NCI-H187 treated with DMSO at 0.1 percent for 48 hours (cell line): ENCODE measurements at places on chromosomes 1 and 21.
A peak's percentile ranks its signal among the peaks of the same experiment; 100 is the strongest.

- no peak for DNase-seq
Measured at GRCh38 chr21:32946654-32947053, 79.1 kb upstream of the OLIG2 start.

DNA sequence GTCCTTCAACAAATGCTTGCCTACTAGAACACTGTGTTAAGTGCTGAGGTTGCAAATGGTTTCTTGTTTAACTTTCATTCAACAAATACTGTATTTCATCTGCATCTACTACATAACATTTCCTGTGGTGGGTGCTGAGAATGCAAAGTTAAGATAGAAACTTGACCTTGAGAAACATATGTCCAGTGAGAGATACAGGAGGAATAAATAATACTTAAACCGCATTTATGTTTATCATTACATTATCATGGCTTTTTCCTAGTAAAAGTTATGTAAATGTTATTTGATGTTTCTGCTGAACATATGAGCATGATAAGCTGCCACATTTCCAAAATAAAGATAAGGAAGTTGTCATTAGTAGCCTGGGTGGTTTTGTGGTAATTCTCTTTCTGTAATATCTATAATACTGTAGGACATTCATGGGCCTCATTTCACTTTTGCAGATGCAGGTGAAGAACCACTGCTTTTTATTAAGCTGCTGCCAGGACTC, 590.4 kb downstream of the PLPP3 start:
- no peak for DNase-seq

DNA sequence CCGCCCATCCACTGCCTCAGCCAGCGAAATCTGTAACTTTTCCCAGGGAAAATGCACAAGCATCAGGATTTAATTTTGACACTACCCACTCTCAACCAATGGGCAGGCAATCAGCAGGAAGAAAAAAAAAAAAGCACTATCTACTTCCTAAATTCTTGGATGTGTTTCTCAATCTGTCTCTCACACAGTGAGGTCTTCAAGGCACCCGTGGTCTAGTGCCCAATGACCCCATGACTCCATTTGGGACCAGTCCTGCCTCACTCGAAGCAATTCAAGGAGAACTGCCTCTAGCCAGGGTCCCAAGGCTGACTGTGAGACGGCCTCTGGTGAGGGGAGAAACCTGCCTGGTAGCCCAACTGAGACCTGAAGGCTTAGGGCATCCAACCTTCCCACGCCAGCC, 35.9 kb downstream of the CSF1 start:
- DNase-seq, result no peak

DNA sequence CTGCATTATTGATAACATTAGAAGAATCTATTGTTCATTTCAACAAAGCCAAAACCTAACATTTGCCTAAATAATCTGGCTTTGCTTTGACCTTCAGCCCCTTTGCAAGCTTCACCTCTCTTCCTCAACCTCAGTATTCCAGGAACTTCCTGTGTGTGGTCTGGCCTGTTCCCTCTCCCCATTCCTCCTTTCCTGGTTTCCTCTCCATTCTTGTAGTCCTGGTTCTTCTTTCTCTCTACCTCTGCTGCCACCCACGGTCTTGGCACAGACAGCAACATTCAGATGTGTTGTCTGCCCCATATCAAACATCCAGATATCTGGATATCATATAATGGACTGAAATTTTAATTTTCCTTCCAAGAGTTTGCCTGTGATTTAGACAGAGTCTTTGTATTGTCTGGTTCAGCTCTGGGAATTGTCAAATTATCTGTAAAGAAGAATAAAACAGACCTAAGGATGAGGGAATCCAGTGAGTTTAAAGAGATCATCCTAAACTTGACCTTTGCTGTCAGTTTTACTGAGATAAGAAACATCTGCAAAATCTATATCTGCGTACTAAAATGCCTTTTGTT, 148.1 kb upstream of the KCTD3 start:
- no peak for DNase-seq

DNA sequence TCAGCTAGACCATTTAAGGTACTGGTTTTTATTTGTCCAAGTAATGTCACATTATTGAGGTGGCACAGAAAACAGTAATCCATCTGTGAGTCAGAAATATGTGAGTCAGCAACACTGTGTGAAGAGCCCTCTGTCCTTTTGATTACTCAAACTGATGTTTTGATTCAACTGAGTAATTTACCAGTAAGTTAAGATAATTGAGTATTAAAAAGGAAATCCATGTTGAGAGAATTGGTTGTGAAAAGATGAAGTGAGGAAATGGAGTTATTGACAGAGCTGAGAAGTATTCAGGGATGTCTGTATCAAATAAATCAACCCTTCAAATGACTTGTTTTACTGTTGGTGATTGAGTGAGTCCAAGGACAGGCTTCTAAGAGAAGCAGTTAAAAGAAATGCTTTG, 302.7 kb upstream of the SGIP1 start:
- DNase-seq, result no peak

DNA sequence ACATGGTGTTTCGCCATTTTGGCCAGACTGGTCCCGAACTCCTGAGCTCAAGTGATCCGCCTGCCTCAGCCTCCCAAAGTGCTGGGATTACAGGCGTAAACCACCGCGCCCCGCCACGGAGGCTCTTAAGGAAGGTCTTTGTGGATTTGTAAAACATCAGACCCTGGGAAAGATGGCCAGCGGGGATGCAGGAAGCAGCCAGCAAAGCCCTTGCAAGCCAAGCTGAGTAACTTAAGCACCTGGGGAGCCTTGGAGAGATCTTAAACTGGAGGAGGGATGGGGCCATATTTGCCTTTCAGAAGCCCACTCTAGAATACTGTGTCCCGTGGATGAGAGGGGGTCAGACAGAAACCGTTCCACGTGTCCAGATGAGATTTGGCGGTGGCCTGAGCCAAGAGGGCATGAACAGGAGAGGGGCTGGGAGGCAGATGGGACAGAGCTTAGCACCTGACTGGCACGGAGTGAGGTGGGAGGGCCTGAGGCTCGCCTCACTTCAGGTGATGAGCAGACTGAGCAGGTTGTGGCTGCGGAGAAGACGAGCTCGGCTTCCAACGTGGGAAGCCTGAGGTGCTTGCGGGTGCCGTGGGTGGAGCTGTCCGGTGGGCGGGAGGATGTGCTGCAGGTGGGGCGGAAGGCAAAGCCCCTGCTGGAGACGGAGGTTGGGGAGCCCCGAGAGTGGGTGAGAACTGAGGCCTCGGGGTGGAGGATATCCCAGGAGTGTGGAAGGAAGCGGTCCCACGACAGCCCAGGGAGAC, 11.7 kb downstream of the C1orf216 start:
- no peak for DNase-seq

DNA sequence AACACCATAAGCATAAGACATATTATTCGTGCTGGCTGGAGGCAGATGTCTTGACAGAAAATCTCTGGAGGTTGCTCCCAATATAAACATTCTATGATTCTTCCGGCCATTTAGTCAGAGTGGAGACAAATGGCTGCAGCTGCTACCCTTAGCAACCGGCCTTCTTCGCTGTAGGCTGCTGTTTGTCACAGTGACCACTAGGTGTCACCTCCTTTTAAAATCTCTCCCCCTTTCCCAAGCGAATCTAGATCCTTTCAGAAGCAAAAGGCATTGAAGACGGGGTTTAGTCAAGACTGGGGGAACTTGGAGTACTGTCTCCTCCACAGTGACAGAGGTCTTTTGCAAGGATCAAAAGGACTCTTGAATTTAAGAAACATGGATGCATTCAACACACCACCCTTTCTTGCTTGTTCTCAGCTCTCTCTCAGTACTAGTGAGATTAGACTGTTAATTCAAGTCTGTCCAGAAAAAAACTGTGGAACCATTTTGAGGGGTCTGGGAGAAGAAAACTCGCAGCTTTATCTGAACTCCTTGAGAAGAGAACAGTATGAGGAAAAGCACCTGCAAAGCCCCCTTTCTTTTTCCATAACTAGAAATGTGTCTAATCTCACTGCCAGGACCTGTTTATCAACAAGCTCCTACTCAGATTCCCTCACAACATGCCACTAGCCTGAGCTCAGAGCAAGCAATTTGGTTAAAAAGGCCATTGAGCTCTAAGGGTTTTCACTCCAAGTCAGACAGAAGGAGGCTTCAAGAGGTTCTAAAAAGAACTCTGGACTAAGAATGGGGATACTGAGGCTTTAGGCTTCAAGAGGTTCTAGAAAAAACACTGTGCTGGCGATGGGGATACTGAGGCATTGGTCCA, 408.3 kb upstream of the PLXNA2 start:
- peak; percentile 65 for DNase-seq

GRCh38 chr1:180769889-180770288, 138.1 kb downstream of the XPR1 start:
- no peak for DNase-seq
